Activated CD4-positive, CD25-positive, alpha-beta regulatory T cell (primary cell): ENCODE measurements at places on chromosomes 7 and 10.

GRCh38 chr10:37700886-37701780 is 156.3 kb downstream of the ZNF248 start:
- DNase-seq = no peak

DNA sequence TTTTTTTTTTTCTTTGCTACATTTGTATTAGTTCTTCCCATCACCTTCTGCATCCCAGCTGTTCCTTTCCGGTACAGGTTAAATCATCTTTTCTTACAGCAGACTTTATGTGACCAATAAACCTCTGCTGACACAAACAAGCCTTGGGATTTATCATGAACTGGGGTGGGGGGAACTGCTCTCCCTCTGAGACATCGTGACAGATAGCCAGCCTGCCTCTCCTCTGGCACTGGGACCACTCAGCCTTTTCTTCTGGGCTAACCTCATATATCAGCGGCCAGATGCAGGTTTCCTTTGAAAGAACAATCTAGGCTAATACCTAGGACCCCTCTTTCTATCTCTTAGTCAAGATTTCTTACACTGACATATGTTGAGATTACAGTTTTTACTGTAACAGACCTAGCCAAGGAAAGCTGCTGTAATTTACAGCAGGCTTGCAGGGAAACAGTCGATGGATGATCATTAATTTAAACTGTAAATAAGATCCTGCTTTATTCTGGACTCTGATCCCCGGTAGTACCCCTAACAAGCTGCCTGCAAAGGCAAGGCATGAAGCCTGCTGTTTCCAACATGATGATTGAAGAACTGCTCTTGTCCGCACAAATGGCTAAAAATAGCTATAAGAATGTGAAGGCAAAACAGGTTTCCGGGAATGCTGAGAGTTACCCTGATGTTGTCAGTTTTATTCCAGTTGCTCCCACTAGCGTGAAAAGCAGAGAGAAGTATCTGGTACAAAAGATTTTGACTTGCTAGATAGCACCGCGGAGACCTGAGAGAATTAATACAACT is 338.7 kb downstream of the SORCS1 start:
- no peak for DNase-seq

DNA sequence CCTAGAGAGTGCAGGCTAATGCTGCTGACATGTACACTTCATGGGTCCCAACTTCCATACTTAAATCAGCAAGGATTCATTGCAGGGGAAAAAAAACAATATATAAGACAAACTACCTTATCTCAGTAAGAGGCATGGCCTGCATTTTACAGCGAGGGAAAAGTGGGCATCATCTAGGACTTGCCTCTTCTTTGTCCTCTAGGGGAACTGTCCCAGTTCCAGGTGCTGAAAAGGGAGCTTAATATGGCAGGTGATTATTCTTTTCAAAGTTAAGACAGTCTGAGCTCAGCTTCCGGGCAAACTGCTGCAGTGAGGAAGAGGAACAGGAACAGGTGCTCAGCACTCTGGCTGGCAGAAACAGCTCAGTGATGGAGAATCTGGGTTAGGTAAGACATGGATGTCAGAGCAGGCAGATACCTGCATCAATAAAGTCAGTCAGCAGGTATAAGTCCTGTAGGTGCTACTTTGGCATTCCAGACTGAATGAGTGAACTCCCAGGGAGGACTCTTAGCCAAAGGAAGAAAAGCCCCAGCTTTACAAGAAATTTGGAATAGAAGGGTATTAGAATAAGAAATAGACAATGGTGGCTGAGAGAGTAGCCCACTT is 147.2 kb downstream of the TMEM178B start:
- DNase-seq = no peak

DNA sequence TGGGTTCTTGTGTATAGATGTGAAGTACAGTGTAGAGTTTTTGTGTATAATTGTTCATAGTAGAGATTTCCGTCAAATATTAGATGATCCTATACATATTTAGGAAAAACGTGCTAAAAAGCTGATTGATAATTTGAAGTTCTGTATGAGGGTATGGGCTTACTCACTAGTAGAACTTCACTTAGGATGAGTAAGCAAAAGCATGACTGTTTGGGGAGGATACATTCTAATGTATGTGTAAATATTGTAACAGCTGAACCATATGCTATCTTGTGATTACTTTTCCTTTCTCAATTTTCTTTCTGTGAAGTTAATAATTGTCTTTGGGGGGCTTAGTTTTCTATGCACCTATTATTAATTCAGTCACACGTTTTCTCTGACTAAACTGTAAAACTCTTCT is 53.2 kb upstream of the PDK4 start:
- no peak for DNase-seq

DNA sequence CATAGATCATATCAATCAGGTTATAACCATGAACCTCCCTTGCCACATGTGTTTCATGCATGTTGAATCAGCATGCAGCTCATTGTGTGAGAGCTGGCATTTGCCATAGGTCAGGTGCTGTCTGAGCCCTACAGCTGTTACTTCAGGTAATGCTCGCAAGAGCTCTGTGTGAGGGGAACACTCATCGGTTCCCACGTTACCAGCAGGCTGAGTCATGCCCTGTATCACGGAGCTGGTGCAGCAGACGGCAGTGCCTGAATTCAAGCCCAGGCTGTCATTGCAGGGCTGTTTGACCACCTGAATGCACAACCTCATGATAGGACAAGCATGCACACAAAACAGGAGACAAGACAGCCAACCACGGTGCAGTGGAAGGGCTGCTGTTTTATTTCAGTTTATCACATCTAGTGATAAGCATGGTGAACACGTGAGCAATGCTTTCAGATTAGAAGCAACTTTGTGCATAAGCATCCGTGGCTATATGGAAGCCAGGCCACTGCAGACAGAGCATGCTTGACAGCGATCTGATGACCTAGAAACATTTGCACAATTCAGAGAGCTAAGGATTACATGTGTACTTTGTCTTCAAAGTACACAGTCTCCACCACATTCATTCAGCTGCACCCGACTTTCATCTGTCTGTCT is 56.4 kb upstream of the PFKP start:
- no peak for DNase-seq

- no peak for DNase-seq
Observed at GRCh38 chr7:146022776-146023175, 93.8 kb upstream of the CNTNAP2 start.

DNA sequence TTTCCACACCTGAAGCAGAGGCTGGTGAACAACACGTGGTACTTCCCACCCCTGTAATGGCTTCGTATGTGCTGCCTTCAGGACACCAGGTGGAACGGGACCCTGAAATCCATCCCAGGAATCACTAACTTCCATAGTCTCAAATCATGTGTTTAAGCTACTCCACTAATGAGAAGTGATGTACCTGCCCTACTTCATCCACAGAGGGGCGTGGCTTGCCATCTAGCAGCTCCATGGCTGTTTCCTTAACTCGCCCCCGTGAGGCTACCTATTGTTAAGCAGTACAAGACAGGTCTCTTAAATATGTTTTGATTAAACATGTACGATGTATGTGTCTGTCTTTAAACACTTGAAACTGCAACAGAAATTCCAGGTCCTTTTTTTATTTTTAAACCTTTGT is 31.8 kb downstream of the ARL3 start:
- no peak for DNase-seq

- DNase-seq = no peak
Observed at GRCh38 chr7:99554939-99555338, 3.0 kb upstream of the FAM200A start.

GRCh38 chr7:24127930-24128329 is 156.1 kb upstream of the NPY start:
- no peak for DNase-seq

DNA sequence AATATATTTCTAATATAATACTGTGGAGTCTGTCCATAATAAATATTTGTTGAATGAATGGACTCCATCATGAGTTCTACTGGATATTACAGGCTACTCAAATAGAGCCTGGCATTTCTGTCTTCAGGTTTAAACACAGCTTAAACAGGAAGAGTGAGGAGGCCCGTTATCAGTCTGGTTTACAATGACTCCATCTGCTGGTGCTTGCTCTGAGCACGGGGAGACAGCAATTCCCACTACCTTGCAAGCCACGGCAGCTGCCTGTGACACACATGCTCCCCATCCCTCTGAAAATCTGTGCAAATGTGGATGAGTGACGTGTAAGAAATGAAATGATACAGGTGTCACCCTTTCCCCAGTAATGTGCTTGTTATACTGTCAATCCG is 293.5 kb upstream of the IMMP2L start:
- no peak for DNase-seq

DNA sequence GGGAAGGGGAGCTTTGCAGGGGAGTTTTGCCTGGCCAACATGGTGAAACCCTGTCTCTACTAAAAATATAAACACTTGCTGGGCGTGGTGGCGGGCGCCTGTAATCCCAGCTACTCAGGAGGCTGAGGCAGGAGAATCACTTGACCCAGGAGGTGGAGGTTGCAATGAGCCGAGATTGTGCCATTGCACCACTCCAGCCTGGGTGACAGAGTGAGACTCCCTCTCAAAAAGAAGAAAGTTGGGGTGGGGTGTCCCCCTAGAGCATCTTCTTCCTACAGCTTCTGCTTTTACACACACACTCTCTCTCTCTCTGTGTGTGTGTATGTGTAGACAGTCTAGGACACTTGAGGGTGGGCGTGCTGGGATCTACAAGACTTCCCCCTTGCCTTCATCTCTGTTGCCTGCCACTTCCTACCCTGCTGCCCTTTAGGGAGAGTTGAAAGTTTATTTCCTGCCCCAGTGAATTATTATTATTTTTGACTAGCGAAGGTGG is 21.7 kb downstream of the PLAU start:
- DNase-seq = no peak
